ENCODE measurements at places on chromosomes 6 and 20.

GRCh38 chr6:137951064-137951597 is 84.1 kb downstream of the TNFAIP3 start:
- no peak for DNase-seq

DNA sequence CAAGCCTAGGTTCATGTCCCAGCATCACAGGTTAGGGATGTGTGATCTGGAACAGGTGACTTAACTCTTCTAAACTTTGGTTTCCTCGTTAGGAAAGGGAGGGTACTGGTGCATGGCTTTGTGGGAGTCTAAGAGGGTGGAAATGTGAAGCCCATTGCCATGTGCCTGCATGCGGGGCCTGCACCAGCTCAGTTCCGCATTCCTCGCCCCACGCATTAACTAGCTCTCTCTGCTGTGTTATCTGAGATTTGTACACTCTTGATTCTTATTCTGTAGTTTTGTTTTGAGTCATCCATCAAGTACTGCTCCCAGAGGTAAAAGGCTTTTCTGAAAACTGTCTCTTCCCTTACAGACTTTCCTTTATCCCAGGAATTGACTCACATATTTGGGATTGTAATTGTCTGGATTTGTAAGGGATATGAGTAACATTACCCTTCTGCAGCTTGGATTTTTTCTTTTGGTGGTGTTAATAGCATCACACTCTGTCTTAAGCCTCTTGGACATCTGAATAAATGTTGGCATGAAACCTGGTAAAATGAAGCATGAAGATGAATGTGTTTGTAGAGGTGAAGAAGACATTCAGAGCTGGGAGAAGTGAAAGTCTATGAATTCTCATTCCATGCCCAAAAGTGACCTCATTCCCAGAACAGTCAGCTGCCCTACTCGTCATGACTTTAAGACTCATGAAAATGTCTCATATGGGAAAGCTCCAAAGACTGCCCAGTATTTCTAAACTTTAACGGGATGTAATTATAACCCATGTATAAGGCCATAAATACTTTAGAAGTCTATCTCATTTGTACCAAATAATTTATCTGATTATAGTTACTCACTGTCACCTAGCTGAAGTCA is 357.3 kb downstream of the FOXA2 start:
- no peak for DNase-seq

DNA sequence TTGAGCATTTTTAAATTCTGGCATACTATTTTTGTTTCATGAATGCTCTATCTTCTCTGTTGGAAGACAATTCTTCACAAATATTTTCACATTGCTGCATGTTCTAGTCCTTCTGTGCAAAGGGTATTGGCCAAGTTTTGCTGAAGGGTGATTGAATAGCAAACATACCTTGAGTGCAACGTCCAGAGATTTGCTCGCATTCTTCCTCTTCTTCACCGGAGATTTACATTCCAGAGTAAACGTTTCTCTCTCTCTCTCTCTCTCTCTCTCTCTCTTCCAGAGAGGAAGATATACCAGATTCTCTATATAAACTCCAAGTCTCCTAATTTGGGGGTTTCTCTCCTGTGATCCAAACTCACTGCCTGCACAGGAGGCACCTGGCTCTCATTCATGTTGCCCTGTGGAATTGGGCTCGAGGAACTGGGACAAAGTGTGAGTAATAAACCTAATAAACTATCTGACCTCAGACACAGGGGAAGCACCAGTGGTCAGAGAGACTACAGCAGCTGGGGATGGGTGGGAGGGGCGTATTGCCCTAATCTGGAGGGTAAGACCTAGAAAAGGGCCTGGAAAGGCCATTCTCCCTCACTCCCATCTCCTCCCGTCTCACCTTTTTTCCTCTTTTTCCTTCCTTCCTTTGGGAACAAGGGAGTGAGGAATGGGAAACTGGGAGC is 1.1 kb upstream of the TREML1 start:
- DNase-seq, result no peak

- no peak for DNase-seq
These were observed 112.6 kb downstream of the TMEM170B start for GRCh38 chr6:11650025-11650696.

GRCh38 chr6:41596096-41596685 is 42.1 kb upstream of the MDFI start:
- DNase-seq, result no peak

DNA sequence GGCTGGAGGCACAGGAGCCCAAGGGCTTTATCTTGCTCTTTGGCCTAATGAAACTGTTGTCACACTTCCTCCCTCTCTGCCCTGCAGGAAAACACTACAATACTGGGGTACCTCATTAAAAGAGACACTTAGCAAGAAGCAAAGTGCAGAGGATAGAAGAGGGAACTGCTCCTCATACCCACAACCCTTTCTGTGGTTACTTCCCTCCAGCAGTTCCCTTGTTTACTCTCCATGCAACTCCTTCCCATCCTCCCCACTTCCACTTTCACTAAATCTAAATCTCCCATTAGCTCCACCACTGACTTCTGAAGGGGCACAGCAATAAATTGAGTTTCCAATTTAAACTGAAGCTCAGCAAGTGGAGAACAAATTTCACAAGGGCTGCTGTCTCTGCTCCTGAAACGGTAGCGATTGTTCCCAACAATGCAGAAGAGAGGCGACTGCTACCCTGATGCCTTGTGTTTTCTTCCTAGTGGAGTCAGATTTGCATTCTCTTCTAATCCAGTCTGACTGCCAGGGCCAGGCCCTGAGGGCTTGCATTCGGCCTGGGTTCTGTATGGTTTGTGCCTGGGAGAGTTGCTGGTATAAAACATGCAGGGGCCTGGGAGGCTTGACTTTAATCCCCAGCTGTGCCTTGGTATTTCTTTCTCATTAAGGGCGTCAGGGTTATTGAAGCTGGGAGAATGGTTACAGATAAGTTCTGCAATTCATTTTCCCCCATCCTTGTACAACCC is 454.7 kb downstream of the TFAP2B start:
- no peak for DNase-seq

DNA sequence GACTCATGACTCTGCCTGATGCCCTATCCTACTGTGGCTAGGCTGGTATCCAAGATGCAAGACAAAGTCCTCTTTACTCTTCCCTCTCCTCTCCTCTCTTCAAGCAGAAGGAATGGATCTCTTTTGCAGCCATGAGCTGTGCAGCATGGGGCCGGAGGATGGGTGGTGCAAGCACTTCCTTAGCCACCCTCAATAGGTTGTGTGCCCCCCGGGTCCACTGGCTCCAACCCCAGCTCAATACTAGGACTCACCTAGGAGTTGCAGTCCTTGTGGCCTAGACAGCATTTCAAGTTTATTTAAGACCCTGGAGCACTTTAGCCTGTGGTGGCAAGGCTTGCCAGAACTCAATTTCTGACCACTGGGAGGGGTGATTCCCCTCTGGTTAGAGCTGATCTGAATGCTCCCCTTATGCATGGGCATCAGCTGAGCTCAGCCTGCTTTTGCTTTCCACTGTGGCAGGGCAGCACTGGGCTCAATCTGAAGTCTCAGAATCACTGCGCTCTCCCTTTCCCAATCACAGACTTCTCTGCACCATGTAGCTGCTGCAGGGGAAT is 29.0 kb upstream of the GRM4 start:
- DNase-seq, result no peak

- no peak for DNase-seq
These were observed 86.3 kb upstream of the CARMIL1 start for GRCh38 chr6:25192590-25193459.

DNA sequence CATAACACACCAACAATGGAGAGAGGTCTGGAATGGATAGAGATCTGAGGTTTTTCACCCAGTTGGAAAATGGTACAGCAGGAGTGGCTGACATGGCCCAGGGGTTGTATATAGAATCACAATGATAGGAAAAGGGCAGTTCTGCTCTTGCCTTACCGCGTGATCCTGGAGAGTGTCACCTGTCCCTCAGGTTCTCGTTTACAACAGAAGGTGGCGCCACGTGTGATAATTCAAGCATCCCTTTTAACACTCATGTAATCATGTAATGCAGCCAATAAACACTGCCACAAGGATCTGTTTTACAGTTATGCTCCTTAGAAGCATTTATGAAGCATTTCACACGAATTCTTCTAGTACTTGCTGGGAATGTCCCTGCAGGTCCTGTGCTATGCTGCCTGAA is 12.9 kb upstream of the WFDC2 start:
- no peak for DNase-seq

GRCh38 chr20:43191946-43192863 is 2.5 kb upstream of the PTPRT start:
- DNase-seq, result no peak

DNA sequence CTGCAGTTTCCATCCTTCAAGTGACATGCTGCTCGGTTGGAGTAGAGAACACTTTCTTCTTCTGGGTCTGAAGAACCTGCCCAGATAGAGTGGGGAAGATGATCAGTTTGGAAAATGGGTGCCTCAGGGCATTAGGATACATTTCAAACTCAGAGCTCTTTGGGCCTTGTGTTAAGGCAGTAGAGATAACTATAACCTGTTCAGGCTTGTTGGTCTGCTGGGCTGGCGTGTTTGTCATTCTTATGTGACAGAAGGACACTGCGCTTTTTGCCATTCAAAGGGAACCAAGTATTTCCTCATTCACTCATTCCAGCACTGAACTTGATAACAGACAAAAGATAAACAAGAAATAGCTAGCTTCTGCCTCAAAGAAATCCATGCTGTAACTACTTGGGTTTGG is 3.8 kb downstream of the TOMM34 start:
- no peak for DNase-seq

GRCh38 chr6:167722634-167723309 is 103.9 kb upstream of the AFDN start:
- DNase-seq, result no peak

DNA sequence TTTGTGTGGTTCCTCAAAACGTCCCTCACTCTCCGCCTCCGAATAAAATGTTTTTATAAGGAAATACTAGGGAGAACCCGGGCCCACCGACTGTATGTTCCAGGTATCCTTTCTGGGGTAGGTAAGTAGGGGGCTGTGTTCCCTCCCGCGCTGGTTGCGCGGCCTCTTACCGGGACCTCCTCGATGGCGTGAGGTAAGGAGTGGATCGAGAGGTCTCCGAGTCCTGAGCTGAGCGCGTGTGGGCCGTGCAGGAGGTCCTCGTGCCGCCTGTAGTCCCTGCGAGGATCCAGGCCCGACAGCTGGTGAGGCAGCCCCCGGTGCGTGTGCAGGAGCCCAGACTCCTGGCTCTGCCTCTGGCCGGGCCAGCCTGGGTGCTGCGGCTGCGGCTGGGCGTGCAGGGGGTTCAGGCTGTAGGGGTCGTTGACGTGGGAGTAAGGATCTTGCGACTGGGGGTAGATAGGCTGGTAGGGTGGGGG is 5.1 kb downstream of the TFAP2A start:
- DNase-seq, result no peak

GRCh38 chr6:38137608-38138265 is 318.2 kb downstream of the ZFAND3 start:
- DNase-seq, result no peak

DNA sequence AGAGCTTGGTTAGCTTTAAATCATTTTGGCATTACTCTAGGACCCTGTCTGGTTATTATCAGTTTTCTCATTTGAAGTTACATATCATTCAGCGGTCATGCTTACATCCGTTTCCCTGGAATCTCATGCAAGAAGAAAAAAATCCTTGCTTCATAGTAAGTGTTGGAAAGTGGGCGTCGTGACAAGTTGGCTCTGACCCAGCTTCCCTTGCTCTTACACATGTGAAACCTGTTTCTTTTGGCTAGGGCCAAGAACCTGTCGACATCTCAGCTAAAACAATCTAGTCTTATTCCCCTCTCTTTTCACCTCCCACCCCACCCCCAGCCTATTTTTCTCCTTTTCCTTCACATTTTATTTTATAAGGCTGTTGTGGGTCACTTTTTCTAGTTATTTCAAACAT is 45.5 kb downstream of the ANKS1A start:
- DNase-seq, result no peak

DNA sequence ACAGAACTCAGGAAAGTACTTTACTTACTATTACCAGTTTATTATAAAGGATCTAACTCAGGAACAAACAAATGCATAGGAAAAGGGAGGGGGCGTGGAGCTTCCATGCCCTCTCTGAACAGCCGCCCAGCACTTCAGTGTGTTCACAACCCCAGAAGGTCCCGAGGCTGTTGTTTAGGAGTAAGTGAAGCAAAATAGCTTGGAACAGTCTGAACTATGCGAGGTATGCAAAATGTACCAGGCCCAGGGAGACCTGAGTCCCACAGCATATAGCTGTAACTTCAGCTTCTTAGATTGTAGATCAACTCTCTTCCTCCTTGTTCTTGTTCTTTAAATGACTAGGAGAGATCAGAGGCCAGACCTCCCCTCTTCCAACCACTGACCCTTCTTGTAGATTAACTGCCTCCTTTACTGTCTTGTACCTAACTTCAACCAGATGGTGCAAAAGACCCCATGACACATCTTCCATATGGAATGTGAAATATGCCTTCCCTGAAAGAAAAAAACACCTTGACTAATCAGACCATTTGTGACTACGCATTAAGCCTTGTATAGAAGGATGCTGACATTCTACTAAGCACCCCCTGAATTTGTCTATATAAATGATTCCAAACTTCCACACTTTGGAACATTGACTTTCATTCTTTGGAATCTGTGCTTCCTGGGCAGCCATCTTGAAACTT is 98.8 kb upstream of the SNX9 start:
- DNase-seq, result no peak

DNA sequence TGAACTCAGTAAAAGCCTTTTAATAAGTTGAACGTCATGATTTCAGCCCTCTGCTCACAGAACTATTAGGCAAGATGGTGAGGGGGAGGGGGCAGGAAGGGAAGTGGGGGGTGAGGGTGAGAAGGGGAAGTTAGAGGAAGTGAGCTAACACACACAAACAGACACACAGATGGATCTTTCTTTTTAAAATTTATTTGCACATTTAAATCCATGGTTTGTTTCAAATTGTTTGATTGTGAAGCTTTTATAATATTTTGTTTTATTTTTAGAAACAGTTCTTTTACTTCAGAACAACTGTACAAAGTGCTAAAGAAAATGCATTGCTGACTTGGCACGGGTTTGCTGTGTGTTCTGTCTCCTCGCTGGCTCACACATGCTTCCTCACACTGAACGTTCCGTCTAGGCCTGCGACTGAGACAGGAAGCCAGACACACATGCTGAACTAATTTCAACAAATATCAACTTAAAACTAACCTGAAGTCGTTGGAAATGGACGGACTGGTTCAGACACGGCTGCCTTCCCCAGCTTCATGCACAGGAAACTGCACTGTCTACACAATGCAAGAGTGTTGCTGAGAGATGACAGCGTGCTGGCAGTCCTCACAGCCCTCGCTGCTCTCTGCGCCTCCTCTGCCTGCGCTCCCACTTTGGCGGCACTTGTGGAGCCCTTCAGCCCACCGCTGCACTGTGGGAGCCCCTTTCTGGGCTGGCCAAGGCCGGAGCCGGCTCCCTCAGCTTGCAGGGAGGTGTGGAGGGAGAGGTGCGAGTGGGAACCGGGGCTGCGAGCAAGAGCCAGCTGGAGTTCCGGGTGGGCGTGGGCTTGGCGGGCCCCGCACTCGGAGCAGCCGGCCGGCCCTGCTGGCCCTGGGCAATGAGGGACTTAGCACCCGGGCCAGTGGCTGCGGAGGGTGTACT is 8.1 kb upstream of the ZBP1 start:
- DNase-seq, result peak; percentile 16

- no peak for DNase-seq
These were observed 104.8 kb upstream of the EYA4 start for GRCh38 chr6:133136177-133136880.

GRCh38 chr6:167590193-167590592 is 236.5 kb upstream of the AFDN start:
- DNase-seq, result no peak
